Activated CD8-positive, alpha-beta memory T cell treated with anti-CD3 and anti-CD28 coated beads for 4 hours (primary cell): ENCODE measurements at places on chromosomes 13 and 19.

DNA sequence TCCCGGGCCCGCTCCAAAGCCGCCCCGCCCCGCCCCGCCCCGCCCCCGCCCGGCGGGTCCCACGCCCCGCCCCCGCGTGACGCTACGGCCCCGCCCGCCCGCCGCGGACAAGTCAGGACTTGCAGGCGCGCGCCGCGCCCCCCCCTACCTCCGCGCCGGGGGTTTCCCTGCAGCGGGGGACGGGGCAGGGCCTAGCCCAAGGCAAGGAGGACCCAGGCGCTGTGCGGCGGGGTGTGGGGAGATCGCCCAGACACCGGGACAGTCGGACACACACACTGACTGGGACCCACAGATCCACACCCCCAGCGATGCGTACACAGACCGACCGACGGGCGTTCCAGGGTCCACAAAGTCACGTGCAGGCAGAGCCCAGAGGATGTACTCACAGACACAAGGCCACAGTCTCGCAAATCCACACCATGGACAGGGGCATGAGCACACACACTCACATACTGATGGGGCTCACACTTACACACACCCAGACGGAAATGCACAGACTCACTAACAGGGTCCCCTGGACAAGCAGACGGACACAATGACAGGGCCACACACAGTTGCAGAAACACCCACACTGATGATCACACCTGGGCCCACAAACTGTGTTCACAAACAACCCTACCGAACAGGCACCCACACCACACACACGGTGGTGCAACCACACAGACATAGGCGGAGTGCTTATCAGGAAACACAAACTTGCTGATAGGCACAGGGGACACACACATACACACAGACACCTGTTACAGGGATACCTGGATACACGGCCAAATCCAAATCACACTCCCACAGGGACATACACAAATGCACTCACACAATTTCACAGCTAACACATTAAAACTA is 436 bp upstream of the BBC3 start:
- peak; percentile 87 for DNase-seq

DNA sequence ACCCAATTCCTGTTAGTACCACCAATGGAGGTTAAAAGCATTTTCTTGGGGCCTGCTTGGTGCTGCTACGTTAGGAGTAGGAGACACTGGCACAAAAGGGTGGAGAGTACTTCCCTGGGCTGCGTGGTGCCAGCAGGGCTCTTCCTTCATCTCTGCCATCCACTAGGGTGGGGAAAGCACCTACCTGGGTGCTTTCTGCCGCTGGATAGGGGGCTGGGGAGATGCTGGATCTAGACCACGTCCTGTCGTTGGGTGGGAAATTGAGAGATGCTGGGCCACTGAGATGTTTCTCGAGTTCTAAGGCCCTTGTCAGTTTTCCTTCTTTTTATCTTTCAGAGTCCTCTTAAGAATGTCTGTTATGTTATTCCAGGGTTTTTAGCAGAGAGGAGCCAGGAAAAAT is 6.7 kb upstream of the FCGBP start:
- DNase-seq: no peak

DNA sequence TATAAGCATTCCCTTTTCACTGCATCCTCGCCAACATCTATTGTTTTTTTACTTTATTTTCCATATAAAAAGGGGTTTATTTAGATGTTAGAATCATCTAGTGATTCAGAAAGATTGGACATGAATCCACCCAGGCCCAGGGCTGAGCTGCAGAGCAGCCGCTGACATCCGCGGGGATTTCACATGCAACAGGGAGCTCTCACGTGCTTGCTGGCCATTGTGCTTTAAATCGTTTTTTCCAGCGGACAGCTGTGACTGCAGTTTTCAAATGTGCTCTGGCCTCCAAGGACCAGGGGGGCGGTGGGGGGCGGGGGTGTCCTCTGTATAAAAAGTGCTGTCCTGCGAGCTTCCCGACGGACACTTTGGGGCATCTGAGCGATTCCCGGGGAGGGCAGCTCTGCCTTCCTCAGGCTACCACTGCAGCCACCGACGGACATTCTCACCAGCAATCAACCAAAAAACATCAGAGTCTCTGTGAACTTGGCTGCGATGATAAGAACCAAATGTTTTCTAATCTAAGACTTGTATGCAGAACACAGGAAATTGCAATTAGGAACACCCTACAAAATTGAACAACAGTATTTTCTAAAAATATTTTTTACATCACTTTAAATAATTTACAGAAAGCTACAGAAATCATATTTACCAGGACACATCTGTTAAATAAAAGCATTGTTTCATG is 12.6 kb downstream of the RB1 start:
- DNase-seq: no peak

- DNase-seq: no peak
Measured at GRCh38 chr13:37615276-37615675, 16.7 kb upstream of the POSTN start.

DNA sequence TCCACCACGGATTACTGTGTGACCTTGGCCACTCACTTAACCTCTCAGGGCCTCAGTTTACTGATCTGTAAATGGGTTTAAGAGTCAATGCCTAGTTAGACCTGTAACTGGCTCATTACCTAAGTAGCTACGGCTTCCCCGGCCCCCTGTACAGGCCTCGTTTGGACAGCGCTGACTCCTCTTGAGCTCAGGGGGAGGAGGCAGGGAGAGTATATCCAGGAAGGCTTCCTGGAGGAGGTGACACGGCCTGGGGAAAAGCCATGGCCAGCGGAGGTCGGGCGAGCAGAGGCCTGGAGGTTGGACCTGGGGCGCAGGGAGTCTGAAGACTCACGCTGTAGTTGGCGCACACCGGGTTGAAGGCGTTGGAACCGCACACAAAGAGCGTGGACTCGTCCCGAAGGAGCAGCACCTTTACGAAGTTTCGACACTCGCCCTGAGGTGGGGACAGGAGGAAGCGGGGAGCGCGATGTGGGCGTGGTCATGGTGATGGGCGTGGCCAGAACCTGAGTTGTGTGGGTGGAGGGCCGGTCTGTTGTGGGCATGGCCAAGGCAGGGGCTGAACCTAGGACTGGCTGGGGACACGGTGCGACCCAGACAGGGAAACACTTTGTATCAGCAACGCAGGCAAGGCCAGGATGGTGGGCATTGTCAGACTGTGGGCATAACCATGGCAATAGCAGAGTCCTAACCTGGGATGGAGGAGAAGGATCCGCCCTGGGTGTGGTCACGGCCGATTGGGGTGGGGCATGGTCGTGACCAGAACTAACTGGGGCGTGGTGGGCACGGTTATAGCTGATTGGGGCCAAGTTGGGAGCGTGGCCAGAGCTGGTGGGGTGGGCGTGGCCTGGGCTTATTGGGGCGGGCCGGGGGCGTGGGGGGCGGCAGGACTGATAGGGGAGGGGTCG is 3.6 kb downstream of the SEMA6B start:
- DNase-seq: no peak

GRCh38 chr13:19984430-19985218 is 26.1 kb downstream of the ZMYM2 start:
- no peak for DNase-seq

GRCh38 chr13:96218475-96218874 is 128.6 kb downstream of the HS6ST3 start:
- no peak for DNase-seq

GRCh38 chr13:107459430-107459829 is 755.9 kb downstream of the LIG4 start:
- DNase-seq: no peak

DNA sequence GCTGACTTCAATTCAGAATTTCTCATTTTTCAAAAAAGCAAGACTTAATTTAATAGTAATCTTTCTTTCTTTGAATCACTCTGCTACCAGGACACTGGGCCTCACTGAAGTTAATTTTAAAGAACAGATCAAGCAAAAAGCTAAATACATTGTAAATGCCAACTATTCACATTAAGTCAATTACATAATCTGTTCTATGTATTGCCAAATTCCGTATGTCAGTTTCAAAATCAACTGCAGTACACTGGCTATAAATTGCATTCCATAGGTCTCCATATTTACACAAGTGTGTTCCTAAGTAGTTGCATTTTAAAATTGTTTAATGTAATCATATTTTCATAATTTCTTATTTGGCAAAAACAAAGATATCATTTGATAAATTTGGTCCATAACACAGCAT is 10.1 kb downstream of the FOXO1 start:
- DNase-seq: no peak

GRCh38 chr13:36430247-36431203 is 1.8 kb upstream of the CCNA1 start:
- DNase-seq: no peak

DNA sequence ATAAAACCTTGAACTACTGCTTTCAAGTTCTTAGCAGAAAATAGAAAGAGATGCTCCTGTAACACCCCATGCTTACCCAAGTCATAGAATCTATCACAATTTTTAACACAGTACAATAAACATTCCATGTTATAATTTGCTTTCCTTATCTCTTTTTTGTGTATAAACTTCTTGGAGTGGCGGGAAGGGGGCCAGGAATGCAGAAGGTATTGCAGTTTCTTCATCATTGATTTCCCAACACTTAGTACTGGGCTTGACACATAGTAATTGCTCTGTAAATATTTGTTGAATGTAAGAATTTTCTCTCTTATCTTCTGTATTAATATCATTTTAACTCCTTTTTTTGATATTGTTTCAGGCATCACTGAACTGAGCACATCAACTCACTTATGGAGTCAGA is 535.8 kb downstream of the KCTD12 start:
- DNase-seq: no peak
